Hepatic stellate cell (primary cell): ENCODE measurements at places on chromosomes 3 and 15.

GRCh38 chr3:33652736-33653135 is 65.3 kb downstream of the CLASP2 start:
- no peak for DNase-seq

GRCh38 chr3:49618412-49618811 is 55.7 kb upstream of the APEH start:
- DNase-seq = no peak

- no peak for DNase-seq
Measured at GRCh38 chr3:171542976-171543375, 82.8 kb upstream of the TNIK start.

DNA sequence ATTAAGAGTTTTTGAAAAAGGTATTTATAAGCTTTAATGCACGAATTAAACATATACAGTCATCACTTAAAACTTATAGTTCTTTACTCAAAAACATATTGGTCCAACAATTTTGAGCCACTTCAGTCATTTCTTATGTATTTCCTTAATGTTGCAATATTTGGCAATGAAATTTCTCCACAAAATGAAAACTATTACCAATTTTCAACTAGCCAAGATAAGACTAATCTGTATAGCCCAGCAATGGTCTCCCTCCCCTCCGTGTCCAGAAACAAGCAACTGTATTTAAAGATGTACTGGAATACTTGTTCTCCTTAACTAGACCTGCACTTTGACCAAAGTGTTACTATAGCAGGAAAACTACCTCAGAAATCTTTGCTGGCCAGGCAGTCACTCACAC is 9.2 kb downstream of the ARF4 start:
- no peak for DNase-seq

- DNase-seq = no peak
Measured at GRCh38 chr15:69881766-69882165, 216.0 kb downstream of the TLE3 start.

- DNase-seq = peak; percentile 18
Measured at GRCh38 chr3:41200669-41201021, 1.3 kb downstream of the CTNNB1 start.

DNA sequence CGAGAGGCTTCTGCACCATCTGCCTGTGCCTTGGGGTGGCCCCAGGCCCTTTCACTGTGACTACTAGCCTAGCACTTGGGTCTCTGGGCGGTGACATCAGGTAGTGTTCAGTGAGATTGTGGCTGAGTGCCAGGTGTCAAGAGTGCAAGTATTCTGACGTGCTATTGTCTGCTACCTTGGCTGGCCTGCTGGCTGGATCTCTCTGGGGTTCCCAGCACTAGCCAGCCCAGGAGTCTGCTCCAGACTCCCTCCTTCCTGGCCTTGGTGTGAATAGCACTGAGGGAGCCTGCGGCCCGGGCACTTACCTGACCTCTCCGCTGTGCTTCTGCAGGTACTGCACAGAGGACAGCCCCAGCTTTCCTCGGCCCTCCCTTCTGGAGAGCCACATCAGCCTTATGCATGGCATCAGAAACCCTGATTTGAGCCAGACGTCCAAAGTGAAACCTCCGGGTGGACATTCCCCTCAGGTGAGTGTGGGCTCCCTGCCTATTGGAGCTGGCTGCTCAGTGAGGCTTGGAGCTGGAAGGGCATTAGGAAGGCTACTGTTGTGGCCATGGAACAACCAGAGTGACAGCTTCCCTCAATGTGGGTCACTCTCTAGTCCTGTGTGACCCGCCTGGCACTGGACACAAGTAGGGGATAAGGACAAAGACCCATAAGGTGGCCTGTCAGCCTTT is 17.5 kb upstream of the ALPK3 start:
- no peak for DNase-seq

GRCh38 chr15:33119273-33119672 is 75.2 kb downstream of the FMN1 start:
- DNase-seq = no peak

DNA sequence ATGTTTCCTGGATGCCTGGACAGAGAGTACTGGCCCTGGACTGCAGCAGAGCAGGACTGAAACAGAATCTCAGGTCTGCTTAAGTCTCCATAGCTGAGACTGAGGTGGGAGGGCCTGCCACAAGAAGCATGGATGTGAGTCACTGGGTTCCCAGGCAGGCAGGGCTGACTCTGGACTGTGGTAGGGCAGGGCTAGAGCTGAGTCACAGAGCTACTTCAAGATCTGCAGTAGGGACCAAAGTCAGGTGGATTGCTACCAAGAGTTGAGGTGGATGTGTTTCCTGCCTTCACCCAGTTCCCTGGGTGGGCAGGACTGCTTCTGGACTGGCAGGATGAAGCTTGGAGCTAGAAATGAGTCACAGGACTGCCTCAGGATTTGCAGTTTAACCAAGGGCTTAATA is 282.9 kb downstream of the AGBL1 start:
- no peak for DNase-seq

DNA sequence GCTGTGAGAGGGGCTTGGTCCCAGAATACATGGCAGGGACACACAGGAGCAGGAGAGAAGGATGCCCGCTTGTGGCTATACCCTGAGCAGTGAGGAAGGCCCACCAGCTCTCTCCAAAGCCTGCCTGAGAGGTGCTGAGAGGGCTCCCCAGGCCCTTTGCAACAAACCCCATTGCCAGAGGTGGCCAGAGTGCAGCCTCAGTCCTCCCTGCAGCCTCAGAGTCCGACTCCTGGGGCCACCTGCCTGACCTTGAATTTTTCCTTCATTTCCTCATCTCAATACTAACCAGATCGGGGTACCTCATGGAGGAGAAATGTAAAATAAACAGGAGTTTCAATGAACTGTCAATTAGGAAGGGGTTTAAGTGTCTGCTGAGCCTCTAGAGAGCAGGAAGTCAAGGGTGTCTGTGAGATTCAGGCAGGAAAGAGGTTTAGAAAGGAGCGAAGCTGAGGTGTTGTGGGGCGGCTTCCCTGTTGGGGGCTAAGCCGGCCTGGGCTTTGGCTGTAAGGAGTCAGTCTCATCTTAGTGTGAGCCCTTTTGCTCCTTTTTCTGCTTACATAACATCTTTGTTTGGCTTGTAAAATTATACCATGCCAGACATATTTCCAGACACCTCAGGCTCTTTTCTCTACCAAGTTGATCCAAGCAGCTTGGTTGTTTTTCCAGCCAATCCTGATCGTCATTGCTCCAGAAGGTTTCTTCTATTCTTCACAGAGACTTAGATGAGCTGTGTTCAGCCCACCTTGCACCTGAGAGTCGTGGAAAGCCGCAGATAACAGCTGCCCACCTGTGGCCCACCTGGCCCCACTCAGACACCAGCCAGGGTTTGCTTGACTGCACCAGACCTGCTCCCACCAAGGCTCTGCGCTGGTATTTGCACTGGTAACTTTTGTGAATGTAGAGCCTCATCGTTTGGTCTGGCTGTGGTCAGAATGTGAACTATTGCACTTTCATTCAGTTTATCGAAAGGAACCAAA is 36.7 kb downstream of the CMTM7 start:
- DNase-seq = no peak

DNA sequence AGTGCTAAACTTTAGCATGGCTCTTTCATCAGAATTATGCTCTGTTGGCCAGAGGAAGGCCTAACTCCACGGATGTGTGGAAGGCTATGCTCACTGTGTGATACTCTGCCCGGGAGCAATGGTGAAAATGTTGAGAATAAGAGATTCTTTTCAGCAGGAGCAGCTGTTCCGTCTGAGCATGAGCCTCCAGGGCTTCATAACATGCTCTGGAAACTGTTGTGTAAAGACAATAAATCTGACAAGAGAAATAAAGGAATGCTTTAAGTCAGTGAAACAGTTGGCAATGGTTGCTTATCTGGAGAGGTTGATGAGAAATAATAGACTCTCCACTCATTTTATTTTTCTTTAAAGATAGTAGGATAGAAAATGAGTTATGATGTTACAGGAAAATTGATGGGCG is 269.8 kb downstream of the DIPK2A start:
- no peak for DNase-seq

DNA sequence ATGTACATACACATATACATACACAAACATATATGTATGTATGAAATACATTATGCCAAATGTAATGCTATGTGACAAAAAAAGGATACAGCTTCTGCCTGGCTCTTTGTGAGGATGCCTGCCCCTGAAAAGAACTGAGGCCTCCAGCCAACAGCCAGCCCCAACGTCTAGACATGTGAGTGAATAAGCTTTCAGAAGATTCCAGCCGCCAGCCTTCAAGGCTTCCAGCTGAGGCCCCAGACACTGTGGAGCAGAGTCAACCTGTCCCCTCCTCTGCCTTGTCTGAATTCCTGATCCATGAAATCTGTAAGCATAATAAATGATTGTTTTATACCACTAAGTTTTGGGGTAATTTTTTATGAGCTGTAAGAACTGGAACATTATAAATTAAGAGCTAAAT is 24.7 kb downstream of the GXYLT2 start:
- no peak for DNase-seq

DNA sequence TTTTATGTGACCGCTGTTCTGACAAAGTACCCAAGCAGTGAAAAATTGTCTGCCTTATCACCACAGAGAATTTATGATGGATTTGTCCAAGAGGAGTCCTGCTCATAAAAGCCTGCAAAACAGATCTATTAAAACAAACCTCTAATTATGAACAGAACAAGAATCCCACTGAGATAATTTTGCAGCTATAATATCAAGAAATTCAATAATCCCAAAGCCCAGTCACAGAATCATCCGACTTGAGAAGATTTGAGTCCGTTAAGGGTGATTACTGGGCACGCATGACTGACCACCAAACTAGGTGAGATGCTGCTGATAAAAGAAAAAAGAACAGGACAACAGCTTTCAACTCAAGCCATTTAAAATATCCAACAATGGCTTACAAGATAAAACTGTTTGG is 231.0 kb upstream of the WNT5A start:
- no peak for DNase-seq

DNA sequence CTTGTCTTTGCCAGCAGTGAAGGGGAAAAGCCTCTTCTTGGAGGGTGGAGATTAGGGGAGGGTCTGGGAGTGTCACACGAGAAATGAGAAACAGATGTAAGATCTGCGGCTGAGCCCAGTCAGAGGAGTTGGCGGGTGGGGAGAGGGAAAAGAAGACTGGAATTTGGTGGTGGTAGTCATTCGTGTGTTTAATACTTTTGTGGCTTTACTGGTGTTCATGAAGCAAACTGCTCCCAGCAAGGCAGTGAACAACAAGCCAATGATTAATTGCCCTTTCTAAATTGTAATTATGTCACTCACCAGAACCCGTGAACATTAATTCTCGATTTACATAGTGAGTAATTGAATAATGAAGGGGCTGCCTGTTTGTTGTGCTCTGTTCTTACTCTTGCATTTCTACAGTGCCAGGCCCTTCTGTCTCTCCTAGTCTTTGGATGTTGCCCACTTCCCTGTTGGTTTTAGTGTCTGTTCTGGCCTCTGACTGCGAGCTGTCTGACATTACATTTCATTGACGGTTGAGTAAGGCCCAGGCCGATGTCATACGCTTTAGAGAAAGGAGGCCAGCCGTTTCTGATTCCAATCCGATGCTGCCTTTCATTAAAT is 78.0 kb downstream of the CHCHD6 start:
- DNase-seq = peak; percentile 24

DNA sequence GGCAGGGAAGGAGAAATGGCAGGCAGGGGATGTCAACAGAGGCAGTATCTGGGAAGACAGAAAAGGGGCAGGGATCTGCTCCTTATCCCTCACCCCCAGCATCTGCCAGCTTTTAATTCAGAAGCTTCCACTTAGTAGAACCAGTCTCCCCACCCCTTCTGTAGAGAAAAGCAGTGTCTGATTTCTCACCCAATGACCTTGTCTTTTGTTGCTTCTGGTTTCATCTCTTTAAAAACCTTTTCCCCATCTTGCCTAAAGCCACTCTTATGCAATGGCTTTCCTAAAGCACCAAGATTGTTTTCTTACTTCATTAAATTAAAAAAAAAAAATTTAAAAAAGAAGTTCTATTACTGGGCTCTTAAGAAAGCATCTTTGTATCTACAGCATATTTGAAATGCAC is 27.8 kb downstream of the ARHGEF3 start:
- DNase-seq = no peak

GRCh38 chr3:72960812-72961518 is 35.6 kb upstream of the PPP4R2 start:
- no peak for DNase-seq

- no peak for DNase-seq
Measured at GRCh38 chr15:61141497-61142125, 87.5 kb downstream of the RORA start.

DNA sequence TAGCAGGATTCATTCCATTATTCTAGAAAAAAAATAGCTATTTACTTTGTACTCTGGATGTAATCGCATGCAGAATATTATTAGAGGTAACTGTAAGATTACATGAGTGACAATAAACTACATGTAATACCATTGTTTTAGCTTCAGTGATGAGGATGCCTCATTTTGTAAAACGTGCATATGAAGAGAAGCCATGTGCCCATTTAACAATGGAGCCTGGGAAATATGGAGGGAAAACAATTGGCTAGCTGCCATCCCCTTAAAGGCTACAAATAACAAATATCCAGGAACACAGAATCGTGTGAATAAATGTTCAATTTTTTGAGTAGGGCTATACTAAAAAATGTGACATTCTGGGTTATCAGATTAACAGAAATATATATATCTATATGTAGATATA is 151.1 kb downstream of the SAMMSON start:
- no peak for DNase-seq

DNA sequence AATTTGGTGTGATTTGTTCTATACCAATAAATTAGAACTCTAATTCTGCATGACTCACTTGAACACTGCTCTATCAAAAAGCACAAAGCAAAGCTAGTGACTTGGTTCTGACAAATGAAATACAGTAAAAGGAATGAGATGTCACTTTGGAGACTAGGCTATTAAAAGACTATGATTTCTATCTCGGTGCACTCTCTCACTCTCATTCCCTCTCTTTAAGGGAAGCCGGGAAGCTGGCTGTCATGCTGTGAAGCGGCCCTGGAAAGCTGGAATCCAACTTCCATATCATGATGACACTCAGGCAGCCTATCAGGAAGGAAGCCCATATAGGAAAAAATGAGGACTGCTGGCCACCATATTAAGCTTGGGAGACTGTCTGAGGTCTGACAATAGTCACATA is 590.1 kb upstream of the CBLB start:
- no peak for DNase-seq

DNA sequence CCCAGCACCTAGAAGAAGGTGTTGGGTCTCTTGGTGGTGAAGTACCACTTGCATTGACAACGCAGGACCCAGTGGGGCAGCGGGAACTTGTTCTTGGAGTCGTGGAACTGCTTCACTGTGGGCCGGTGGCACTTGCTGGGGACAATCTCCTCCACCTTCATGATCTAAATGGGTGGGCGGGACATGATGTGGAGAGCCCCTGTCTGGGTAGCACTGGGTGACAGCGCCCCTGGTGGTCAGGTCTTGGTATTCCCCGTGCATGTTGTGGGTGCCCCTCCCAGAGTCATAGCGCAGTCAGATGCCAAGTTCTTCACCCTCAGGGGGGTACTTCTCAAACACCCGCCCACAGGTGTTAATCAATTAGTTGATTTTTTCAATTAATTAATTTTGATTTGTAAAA is 60.2 kb downstream of the AGBL1 start:
- DNase-seq = no peak

- DNase-seq = no peak
Measured at GRCh38 chr3:158093526-158093925, 12.7 kb downstream of the SHOX2 start.
